ENCODE measurements at places on chromosomes 7 and 10.
A peak's percentile ranks its signal among the peaks of the same experiment; 100 is the strongest.

GRCh38 chr7:85890244-85890811 lies 703.5 kb upstream of the SEMA3D start:
- peak; percentile 45 for DNase-seq

DNA sequence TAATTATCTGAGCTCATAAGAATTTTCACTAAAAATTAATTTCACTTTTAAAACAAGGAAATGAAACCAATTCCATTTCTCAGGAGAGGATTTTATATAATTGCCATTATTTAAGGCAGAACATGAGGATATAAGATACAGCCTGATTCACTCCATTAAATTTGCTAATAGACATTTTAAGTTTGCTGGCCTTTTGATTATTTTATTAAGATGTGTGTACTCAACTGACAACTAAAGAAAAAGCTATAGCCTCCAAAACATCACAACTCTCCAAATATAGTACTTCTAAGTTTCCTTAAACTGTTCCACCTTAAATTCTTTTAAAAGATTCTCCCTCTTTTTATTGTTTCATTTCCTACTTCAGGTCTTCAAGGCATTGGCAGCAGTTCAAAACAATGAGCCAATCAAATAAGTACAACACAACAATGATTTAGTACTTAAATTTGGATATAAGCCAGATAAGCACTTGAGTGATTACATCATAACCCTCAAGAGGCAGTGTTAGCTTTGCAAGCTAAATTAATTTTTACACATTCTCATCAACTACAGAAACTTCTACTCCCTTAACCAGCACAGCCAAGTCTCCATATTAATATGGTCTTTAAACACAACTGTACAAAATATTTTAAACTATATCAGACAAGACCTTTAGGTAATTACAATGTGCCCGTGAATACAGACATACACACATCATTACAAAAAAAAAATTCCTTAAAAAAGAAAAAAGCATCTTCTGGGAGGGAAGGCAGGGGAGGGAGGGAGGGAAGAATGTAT lies 121.8 kb downstream of the KMT2C start:
- DNase-seq, result peak; percentile 91

GRCh38 chr7:80453699-80454340 lies 58.0 kb downstream of the GNAT3 start:
- DNase-seq, result peak; percentile 12

- DNase-seq, result no peak
These were observed 52.9 kb downstream of the MTPN start for GRCh38 chr7:135924302-135924701.

DNA sequence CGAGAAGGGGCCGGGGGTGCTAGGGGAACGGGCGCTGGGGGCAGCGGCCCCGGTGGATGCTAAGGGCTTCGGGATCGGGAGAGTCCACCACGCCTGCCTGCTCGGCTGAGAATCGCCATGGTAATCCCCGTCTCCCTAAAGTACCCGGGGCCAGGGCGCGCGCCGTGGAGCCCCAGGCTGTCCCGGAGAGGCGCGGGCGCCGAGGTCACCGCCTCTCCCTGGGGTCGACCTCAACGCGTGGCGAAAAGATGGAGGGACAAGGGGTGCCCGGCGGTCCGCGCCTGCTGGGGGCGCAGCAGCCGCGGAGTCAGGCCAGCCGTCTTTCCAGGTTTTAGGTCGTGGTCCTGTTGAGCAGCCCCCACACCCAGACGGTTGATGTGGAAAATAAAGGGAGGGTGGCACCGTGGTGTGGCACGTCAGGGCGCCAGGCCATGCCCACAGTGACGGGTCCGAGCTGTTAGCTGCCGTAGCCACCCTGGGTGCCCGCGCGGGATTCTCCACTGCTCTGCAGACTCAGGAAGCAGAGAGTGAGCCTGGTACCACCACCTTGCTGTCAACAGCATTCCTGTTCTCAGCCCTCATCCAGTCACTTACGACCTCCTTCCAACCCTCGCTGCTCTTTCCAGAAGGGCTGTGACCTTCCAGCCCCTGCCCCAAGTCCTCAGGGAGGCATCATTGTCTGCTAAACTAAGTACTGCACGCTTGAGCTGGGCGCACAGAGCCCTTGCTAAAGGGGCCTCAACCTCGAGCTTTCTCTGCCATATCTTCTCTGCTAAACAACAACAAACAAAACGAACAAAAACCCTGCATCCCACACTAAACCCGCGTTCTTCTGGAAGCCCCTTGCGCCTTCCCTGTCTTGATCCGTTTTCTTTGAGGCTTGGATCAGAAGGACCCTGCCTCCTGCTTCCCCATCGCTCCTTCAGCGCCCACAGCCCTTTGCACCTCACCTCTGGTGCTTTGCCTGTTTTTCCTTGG lies 666 bp downstream of the SMKR1 start:
- no peak for DNase-seq

DNA sequence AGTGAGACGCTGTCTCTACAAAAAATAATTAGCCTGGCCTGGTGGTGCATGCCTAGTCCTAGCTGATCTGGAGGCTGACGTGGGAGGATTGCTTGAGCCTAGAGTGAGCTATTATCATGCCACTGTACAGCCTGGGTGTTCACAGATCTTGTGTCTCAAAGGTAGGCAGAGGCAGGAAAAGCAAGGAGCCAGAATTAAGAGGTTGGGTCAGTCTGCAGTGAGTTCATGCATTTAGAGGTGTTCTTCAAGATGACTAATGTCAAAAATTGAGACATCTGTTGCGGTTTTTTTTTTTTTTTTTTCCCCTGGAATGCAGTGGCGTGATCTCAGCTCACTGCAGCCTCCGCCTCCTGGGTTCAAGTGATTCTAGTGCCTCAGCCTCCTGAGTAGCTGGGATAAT lies 5.4 kb downstream of the PPIA start:
- DNase-seq, result no peak

- peak; percentile 62 for DNase-seq
These were observed 26.6 kb downstream of the REEP3 start for GRCh38 chr10:63547628-63548360.

GRCh38 chr7:37974711-37975110 lies 54.3 kb downstream of the EPDR1 start:
- DNase-seq, result no peak

GRCh38 chr10:12873172-12873571 lies 128.3 kb downstream of the CCDC3 start:
- peak; percentile 5 for DNase-seq

DNA sequence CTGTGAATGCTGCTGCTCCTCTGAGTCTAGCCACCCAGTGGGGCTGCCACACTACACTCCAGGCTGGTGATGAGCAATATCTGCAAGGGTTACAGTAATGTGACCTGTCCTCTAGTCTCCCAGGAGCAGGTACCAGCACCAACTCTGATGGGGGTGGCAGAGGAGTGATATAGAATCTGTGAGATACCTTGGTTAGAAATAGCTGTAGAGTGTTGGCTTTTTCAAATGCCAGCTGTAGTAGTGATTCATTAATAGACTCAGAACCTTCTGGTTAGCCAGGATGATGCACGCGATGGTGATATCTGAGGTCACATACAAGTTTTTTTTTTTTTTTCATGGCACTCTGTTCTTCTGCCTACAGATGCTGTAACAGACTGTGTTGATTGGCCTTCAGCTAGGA lies 757.1 kb downstream of the INHBA start:
- no peak for DNase-seq

GRCh38 chr10:92714152-92714845 lies 24.5 kb downstream of the HHEX start:
- no peak for DNase-seq

DNA sequence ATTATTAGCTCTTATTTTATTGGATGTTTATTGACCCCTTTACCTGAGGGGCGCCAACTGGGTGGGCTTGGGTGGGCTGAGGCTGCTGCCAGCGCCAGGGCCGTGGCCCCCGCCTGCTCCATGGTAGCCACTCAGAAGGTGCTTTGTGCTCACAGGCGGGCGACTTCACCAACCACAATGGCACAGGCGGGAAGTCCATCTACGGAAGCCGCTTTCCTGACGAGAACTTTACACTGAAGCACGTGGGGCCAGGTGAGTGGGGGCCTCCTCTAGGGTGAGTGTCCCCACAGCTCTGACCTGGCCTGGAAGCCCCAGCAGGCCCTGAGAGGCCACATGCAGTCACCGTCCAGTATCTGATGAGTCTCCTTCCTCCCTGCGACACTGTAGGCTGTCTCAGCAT lies 4.1 kb downstream of the PPIF start:
- no peak for DNase-seq

Measured in NCI-H446 (cell line).